ENCODE measurements at places on chromosomes 3 and 15. TPM values are rescaled to one million over a fixed set of nuclear protein-coding genes. Genes with fewer than 3 reads are reported as not detected.

SLC26A6 gene
- 34.5 TPM for total RNA-seq

SPTBN5 gene
- total RNA-seq = 1.4 TPM

HHLA2 gene
- total RNA-seq = not detected

ERICH6 gene
- total RNA-seq = not detected

OR4M2 gene
- not detected for total RNA-seq

GADL1 gene
- not detected for total RNA-seq

GOLGA6L7 gene
- total RNA-seq = not detected

LMOD3 gene
- not detected for total RNA-seq

CACNA2D2 gene
- total RNA-seq = 0.04 TPM

GOLGA8T gene
- total RNA-seq = 0.10 TPM

GPR156 gene
- 0.35 TPM for total RNA-seq

MIX23 gene
- 62.3 TPM for total RNA-seq

ADCY5 gene
- 0.14 TPM for total RNA-seq

ABI3BP gene
- total RNA-seq = 2.7 TPM

GPR176 gene
- 49.1 TPM for total RNA-seq

NKTR gene
- total RNA-seq = 26.9 TPM

SAMD7 gene
- total RNA-seq = not detected

CCRL2 gene
- not detected for total RNA-seq

ACP3 gene
- 0.78 TPM for total RNA-seq

CSPG4 gene
- 6.0 TPM for total RNA-seq

NEK11 gene
- 4.2 TPM for total RNA-seq

KIF15 gene
- 15.0 TPM for total RNA-seq

PRICKLE2 gene
- total RNA-seq = 6.3 TPM

SMCO1 gene
- not detected for total RNA-seq

OR5H2 gene
- total RNA-seq = not detected

PLA2G4E gene
- 0.14 TPM for total RNA-seq

SLC30A4 gene
- 5.7 TPM for total RNA-seq

GOLGA8J gene
- 0.07 TPM for total RNA-seq

COL7A1 gene
- 306 TPM for total RNA-seq

GATA2 gene
- total RNA-seq = not detected

AADAC gene
- total RNA-seq = not detected

PTH1R gene
- not detected for total RNA-seq

ZNF501 gene
- total RNA-seq = 3.2 TPM

TMEM266 gene
- total RNA-seq = 0.07 TPM

EPHA3 gene
- 0.04 TPM for total RNA-seq

GOLGA8G gene
- total RNA-seq = not detected

SLC28A2 gene
- total RNA-seq = not detected

CSTA gene
- 336 TPM for total RNA-seq

LRRC15 gene
- total RNA-seq = not detected

STRA6 gene
- not detected for total RNA-seq

MGA gene
- total RNA-seq = 19.3 TPM

CASR gene
- not detected for total RNA-seq

ZNF197 gene
- 14.5 TPM for total RNA-seq

PODXL2 gene
- total RNA-seq = 2.5 TPM

AGBL1 gene
- total RNA-seq = not detected

ARHGEF26 gene
- total RNA-seq = 5.2 TPM

GHSR gene
- not detected for total RNA-seq

MEX3B gene
- total RNA-seq = 1.3 TPM

TRH gene
- total RNA-seq = not detected

P2RY14 gene
- not detected for total RNA-seq

TMIE gene
- total RNA-seq = not detected

SSR3 gene
- total RNA-seq = 684 TPM

DAPK2 gene
- 2.5 TPM for total RNA-seq

ACKR4 gene
- total RNA-seq = 0.31 TPM

MINDY2 gene
- total RNA-seq = 16.0 TPM

C15orf40 gene
- total RNA-seq = 19.8 TPM

LRRIQ4 gene
- total RNA-seq = 0.04 TPM
